ENCODE measurements at places on chromosomes 5 and 9.

DNA sequence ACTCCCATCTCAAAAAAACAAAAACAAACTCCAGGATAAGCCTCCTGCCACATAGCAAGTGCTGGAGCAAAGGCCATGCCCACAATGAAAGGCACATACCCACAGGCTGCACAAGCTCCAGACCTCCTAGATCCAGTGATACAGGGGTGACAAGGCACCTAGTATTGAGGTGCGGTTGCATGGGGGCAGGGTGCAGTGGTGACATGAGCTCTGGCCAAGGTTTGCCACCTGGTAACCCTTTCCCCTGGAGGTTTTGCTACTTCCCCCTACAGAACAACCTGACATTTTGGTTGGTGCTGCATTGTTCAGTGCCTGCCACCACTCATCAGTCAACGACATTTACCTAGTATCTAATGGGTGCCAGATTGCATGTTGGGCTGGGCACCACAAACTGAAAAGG lies 14.5 kb downstream of the CDKN2AIPNL start:
- no peak for DNase-seq

- DNase-seq: no peak
These were observed 210.7 kb downstream of the EBF1 start for GRCh38 chr5:158889007-158889406.

DNA sequence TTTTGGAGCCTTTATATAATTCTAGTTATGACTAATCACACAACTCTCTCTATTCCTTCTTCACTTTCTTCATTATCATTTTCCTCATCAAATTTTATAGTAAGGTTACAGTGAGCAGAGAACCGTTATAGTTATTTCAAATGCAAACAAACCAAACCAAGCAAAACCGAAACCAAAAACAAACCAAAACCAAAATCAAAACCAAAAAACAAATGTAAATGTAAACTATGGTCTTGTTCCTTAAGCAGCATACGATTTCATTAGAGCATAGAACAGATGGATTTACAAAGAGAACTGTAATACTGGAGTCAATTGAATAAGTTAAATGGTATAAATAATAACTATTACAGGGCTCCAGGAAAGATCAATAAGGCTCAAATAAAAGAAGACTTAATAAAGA lies 447.1 kb downstream of the LRRC70 start:
- DNase-seq: no peak

DNA sequence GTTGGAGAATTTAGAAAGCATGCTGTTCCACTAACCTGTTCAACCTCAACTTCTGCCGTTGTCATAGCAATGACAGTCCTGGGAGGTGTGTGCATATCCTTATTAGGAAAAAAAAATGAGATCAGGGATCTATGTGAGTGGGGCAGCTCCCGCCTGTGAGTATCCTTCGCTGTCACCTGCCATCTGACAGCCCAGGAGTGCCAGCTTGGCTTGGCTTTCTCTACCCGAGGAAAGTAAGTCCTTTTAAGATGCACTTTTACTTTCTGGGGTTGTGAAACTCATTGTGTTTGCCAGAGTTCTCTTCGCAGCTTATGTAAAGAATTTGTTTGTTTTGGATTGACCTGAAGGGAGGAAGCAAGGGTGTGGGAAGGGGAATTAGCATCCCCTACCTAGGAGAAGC lies 21.8 kb downstream of the PCDHAC2 start:
- DNase-seq: no peak

- no peak for DNase-seq
These were observed 142.6 kb upstream of the LMX1B start for GRCh38 chr9:126471084-126471624.

GRCh38 chr5:146107901-146108300 lies 2.5 kb upstream of the PLAC8L1 start:
- no peak for DNase-seq

DNA sequence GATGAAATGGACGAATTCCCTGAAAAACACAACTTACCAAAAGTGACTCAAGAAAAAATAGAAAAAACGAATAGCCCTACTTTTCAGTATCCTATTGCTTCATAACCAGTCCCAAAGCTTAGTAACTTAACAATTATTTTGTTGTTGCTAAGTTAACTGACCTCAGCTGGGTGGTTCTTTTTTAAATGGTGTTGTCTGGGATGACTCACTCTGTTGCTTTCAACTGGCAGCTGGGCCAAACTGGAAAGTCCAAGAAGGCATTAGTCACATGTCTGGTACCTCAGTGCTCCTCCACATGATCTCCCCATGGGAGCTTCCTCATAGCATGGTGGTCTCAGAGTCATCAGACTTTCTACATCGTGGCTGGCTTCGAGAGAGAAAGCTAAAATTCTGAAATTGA lies 47.8 kb upstream of the ADAMTS2 start:
- DNase-seq: no peak

- no peak for DNase-seq
These were observed 42.0 kb upstream of the ADRA1B start for GRCh38 chr5:159874263-159874662.

DNA sequence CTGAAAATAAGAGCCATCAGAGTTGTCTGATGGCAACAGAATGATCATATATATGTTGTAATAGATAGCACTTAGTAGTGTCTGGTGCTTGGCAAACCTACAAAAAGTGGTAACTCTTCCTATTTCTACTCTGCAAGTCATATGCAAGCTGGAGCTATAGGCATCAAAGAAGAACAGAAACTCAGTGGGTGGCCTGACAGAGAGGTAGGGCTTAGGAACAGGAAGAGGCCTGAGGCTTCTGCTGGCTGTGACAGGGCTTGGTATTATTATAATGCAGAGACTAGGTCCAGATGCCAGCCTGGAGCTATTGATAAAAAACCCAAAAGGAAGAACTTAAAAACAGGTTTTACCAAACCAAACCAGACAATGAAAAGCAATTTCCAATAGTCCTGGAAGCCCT lies 4.4 kb upstream of the DIAPH1 start:
- no peak for DNase-seq

DNA sequence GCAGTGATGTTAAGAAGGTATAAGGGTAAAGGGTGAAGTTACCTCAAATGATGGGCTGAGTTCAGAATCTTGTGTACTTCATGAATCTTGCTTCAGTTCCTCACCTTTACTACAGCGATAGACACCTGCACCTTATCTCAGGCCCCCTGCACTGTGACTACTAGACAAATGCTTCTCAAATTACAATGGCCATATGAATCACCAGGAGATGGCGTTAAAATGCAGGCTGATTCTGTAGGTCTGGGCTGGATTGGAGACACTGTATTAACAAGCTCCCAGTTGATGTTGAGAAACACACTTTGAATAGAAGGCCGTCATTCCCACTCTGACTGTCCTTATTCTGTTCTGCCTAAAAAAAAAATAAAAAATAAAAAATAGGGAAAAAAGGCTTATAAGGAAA lies 29.8 kb downstream of the TARS1 start:
- DNase-seq: no peak

DNA sequence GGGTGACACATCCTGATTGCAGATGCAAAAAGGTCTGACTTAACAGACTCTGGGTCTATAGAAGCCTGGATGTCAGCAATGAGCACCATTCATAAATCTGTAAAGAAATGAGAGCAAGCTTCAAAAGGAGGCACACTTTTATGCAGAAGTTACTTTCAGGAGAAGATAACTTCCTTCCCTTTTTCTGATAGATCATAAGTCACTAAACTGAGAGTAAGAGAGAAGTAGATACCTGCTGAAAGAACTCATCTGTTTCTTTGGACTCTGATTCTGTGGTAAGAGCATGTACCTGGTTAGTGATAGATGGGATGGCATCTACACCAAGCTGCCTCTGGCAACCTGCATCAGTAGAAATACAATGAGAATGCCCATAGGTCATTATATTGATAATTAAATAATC lies 525.6 kb downstream of the CETN3 start:
- no peak for DNase-seq

DNA sequence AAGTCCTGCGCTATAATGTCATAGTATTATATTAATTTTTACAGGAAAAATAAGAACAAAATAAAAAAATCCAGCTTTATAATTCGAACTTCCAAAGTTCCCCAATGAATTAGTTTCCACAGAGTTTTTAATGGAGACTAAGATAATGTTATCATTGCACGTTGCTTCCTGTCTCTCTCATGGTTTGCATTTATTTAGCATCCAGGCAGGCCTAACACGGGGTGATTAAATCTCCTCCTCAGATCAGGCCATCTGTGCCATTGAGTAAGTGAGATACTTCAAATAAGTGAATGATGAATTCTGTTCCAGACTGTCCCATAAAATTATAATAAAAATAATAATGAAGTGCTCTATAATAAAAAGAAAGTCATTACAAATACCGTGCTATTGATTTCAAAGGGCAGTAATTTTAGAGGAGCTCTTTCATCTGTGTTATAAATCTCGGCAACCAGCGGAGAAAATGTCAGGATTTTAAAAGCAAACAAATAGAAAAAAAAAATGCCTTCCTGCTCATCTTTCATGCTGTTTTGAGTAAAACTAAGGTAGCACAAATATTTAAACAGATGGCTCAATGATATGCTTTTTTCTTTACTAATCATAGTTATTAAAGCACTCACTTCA lies 570.6 kb upstream of the ZNF608 start:
- no peak for DNase-seq

GRCh38 chr5:33306758-33307157 lies 134.0 kb upstream of the TARS1 start:
- no peak for DNase-seq

- DNase-seq: no peak
These were observed 360.6 kb downstream of the NR2F1-AS1 start for GRCh38 chr5:93220431-93220830.

DNA sequence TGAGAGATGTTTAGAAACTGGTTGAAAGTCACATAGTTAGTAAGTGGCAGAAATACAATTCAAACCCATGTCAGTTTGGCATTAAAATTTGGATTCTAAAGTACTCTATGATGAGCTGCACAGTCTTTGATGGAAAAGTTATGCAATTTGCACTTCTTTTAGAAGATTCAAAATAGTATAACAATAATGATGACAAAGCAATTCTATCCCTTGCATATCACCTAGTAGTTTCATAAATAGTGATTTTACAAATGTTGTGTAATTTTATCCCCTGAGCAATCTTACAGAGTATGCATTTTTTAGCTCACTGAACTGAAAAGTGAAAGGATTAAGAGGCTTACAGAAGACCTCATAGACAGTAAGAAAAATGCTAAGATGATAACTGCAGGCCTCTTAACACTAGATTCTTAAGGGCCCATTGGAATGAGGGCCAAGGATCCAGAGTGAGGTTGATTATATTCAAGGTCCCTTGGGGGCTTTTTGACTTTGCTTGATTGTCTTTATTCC lies 3.7 kb downstream of the C5orf46 start:
- no peak for DNase-seq

GRCh38 chr5:120516805-120517204 lies 52.7 kb downstream of the PRR16 start:
- no peak for DNase-seq

DNA sequence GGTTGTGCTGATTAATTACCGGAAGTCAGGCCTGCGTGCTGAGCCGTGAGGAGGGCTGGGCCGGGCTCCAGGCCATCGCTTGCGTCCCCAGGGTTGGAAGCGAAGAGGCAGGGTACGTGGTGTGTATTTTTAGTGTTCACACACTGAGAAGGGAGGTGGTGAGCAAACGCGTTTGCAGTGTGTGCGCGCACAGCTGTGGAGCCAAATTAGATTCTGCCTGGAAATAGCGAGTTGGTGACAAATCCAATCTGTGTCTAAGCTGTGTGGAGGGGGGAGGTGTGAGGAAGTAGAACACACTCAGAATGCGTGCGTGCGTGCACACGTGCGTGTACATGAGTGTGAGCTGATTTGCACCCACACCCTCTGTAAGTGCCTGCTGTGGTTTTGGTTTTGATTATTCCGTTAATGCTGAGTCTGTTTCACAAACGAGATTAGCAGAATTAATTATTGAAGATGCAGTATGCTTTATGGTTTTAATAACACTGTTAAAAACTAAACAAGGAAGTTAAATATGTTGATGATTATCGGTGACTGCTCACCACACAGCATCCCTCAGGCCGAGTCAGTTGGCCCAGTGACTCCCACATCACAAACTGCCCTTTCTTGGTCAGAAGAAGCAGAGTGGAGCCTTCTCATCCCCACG lies 111.8 kb upstream of the FCN2 start:
- no peak for DNase-seq

- no peak for DNase-seq
These were observed 112.3 kb downstream of the GCNT1 start for GRCh38 chr9:76571288-76571687.

DNA sequence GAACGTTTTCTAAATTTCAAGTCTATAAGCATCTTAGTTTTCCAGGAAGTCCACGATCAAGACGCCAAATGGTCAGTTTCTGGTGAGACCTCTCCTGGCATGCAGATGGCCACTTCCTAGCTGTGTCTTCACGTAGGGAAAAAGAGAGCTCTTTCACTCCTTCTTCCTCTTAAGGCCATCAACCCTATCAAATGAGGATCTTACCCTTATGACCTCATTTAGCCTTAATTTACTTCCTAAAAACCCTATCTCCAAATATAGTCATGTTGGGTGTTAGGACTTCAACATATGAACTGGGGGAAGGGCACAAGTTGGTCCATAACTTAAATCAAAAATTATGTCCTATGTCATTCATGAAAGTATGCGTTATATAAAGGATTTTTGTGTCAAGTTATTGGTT lies 229.5 kb downstream of the ARL15 start:
- DNase-seq: no peak

DNA sequence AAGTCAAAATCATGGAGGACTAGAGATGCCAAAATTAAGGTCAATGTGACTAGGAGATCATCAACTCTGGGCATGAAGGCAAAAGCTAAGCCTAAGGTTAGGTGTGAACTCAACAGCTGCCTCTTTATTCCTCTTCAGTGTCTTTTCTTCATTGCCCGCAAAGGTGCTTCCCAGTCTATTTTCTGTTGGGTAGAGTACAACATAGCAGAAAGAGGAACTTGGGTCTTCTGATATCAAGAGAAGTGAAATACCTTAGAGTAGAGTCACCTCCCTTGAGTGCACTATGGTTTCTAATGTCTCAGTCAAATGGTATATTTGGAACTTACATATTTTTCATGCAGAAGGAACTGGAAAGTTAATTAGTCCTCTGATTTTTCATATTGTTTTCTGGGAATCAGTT lies 122.5 kb upstream of the GRIN3A start:
- no peak for DNase-seq

GRCh38 chr5:6781716-6782115 lies 68.5 kb downstream of the TENT4A start:
- no peak for DNase-seq

DNA sequence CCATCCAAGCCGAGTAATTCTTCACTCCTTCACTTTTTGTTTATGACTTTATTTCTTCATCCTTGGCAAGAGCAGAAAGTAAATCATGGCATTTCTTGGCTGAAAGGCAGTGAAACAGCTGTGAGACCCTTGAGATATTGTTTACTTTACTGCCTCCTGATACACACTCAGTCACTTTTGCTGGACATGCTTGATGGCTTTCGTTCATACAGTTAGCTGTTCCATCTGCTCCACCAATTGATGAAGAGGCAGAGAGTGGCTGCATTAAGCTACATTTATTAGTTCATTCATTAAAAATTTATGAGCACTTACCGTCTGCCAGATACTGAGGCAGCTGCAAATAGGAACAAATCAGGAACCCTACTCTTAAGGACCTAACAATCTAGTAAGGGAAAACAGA lies 184.4 kb upstream of the OR13F1 start:
- DNase-seq: no peak

Data from nephron progenitor cell (in vitro differentiated cells).